ENCODE measurements at places on chromosomes 13 and 19.

DNA sequence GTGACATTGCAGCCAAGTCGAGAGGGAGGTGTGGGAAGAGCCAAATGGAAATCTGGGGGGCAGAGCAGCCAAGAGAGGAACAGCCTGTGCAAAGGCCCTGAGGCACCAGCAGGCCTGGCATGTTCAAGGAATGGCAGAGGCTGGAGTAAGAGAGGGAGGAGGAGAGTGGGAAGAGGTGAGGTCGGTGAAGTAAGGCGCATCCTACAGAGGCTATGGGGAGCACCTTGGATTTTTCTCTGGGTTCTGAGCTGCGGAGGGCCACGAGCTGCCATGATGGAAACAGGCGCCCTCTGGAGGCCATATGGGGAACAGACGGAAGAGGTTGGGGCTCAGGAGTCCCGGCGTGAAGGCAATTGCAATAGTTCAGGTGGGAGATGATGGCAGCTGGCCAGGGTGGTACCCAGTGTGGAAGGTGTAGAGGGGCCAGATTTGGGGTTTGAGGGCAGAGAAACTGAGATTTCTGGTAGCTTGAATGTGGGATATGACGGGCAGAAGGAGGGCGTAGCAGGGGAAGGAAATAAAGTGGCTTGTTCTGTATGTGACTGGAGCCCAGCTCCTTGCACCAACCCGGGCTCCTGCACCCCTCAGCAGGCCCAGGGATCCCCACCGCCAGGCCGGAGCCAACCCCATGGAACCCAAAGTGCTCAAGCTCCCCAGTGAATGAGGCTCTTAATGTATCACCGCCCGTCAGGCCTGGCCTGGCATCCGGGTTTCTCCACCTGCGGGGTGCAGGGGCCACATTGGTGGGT lies 20.5 kb upstream of the STRN4 start:
- DNase-seq: peak; percentile 54

DNA sequence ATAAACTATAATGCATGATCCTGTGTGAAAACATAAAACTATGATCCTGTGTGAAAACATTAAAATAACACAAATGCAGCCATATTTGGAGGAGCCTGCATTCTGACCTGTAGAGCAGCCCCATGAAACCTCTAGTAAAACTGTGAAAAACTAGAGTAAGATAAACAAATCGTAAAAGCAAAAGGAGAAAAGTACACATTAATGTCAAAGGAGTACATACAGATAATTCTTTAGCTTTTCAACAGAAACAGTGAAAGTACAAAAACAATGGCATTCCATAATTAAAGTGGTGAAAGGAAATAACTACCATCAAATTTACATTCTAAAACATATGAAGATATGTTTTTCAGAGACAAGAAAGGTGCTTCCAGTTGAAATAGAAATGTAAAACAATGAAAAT lies 1267.2 kb downstream of the SLITRK1 start:
- no peak for DNase-seq

DNA sequence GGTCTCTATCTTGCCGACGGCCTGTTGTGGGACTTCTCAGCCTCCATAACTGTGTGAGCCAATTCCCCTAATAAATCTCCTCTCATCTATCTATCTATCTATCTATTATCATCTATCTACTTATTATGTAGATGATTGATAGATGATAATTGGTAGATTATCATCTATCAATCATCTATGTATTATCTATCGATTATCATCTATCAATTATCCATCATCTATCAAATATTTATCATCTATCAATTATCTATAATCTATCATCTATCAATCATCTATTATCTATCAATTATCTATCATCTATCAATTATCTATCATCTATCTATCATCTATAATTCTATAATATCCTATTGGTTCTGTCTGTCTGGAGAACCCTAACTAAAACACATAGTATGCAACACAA lies 33.5 kb downstream of the CYSLTR2 start:
- DNase-seq: no peak

DNA sequence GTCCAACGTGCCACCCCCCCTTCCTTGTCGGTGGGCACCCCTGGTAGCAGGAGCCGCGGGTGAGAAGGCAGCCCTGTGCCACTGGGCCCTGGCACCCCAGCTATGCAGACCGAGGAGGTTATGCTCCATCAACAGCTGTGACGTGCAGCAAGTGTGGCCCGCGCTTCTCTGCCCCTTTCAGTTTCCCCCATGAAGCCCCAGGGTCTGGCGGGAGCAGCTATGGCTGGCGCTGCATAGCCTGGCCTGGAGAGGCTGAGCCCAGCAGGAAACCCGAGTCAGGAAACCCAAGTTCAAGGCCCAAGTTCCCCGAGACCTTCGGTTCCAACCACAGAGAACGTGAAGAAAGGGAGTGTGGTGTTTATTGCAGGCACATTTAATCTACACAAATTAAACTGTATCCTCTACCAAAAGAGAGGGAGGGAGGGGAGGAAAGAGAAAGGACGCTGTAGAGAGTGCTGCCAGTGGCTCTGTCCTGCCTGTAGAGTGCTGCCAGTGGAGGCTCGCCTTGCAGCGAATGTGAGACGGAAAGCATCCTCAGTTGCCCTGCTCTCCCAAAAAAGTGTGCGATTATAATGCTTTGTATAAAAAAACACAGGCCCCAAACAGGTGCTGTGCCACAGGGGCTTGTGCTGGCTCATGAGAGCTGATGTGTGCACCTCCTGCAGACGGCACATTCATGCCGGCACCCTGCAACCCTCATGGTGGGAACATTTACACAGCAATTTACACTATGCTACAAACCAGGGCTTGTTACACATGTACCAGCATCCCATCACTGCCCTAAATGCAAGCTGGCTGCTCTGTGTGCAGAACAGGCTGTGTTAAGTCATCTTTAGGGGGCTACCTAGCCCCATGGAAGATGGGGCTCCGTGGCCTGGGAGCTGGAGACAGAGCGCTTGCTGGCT lies 16.3 kb downstream of the POP4 start:
- DNase-seq: no peak

GRCh38 chr19:58294743-58295374 lies 10.3 kb upstream of the ERVK3-1 start:
- no peak for DNase-seq

DNA sequence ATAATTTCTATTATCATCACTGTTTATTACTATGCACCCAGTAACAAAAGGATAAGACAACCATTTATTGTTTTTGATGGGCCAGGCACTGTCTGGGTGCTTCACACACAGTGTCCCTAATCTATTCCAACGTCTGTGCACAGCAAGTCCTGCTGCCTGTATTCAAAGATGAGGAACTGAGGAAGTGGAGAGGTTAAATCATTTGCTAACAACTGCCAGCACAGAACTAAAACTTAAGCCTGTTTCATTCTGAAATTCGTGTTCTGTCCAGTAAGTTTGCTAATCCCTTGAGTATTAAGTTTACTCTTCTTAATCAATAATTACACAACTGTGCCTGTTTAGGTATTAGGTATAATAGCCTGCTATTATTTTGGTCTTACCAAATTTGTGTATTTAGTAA lies 41.9 kb downstream of the TEX26 start:
- DNase-seq: no peak

DNA sequence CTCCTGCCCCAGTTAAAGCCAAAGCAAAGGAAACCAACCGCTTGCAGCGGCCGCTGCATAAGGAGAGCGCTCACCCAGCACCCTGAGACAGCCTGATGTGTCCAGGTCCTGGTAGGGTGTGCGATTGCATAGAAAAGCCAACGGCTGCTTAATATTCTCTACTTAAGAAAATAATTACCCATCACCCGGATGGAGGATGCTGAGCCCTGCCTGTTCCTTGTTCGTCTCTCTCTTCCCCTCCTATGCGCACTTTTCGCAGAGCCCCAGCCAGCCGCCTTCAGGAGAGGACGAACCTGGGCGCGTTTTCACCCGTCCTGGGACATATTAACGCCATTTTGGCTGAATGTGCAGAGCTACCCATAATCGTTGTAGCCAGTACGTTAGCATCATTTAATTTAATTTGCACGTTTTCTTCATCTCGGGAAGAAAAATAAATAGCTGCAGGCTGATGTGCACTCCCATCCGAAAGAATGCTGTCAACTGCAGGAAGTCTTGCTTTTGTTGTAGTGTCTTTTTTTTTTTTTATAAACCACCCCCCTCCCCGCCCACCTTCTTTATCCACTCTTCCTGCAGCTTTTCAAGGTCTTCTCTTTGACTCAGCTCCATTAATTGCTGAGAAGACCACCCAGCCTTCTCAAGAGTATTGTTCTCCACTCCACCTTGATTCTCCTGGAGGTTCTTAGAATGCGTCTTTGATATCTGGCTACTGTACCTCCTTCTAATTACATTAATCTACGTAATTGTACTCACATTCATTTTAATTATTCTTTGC lies 214.5 kb downstream of the TEX29 start:
- DNase-seq: no peak

DNA sequence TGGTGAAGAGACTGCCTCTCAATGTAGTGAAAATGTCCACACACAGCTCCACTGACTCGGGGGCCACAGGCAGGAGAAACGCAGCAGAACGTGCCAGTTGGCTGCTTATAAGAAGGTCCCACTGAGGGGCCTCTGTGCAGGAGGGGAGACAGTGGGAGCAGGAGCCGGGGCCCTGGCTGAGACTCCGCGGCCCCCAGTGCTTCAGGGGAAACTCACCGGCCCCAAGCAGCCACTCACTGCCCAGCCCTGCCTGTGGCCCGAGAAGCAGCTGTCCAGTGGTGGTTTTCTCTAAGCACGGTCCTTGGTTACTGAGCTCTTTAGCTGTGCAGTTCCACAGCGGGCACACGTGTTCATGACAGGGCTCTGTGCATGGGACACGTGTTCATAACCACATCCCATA lies 91.9 kb upstream of the MCF2L start:
- no peak for DNase-seq

- no peak for DNase-seq
These were observed 346.5 kb downstream of the ZNF536 start for GRCh38 chr19:30718707-30719106.

DNA sequence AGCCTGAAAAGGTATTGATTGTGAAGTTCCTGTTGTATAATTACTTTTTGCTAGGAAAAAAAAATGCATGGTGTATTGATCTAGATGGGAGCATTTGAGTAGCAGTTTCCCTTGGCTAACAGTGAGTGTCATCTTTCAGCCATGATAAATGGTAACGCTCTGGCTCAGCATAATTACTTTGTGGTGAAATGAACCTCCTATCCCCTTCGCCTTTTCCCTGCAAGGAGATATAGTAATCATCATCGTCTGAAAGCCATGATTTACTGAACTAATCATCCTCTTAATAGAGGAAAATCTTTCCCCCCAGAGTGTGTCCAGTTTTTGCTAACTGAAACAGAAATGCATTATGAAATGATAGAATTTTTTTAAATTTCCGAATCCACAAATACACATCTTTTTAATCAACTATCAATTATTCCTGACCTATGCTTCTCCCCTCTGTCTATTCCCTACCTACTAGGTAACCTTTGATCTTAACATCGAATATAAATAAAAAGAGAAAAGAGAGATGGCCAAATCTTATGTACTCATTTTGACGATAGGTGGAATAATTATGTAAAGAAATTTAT lies 88.7 kb downstream of the MAB21L1 start:
- DNase-seq: no peak

GRCh38 chr19:18765224-18765623 lies 25.9 kb downstream of the COMP start:
- no peak for DNase-seq

GRCh38 chr19:32373585-32374295 lies 28.3 kb downstream of the ZNF507 start:
- DNase-seq: no peak

DNA sequence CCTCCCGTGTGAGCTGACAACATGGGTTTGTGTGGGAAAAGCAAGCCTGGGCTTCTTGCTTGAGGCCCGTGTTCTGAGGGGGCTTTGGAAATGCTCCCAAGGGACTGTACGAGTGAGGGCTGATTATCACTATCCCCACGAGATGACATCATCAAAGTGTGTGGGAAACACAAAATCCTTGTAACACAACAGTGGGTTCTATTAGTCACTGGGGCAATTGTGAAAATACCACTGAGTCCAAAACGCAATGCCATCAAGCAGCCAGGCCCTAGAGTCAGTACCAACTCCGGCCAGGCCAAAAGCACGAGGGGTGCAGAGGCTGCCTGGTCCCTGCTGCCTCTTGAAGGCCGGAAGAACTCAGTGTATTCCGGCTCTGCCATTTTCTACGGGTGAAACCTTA lies 29.6 kb downstream of the CAPS start:
- no peak for DNase-seq

GRCh38 chr19:40279761-40280607 lies 5.2 kb downstream of the AKT2 start:
- DNase-seq: no peak

GRCh38 chr13:75369981-75370380 lies 112.0 kb downstream of the TBC1D4 start:
- no peak for DNase-seq

DNA sequence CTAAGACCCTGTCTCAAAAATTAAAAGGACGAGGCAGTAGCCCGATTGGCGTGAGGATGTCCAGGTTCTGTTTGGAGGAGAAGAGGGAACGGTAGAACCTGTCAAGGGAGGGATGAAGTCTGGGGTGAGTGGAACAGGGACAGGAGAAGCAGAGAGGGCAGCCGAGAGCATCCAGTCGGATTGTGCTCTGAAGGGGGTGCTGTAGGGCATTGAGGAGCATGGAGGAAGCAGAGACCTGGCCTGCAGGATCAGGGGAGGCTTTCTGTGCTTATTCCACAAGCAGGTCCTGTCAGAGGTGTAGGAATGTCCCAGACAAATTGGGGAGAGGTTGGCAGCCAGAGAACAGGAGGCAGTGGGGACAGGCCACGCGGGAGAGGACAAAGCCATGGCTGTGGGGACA lies 14.1 kb downstream of the AP2A1 start:
- DNase-seq: no peak

GRCh38 chr13:43021926-43022670 lies 1.3 kb upstream of the DNAJC15 start:
- DNase-seq: no peak
